Ureter (tissue), 1 donor: ENCODE measurements at places on chromosomes 4 and X. TPM values are rescaled to one million over a fixed set of nuclear protein-coding genes. Genes with fewer than 3 reads are reported as not detected.

DNA sequence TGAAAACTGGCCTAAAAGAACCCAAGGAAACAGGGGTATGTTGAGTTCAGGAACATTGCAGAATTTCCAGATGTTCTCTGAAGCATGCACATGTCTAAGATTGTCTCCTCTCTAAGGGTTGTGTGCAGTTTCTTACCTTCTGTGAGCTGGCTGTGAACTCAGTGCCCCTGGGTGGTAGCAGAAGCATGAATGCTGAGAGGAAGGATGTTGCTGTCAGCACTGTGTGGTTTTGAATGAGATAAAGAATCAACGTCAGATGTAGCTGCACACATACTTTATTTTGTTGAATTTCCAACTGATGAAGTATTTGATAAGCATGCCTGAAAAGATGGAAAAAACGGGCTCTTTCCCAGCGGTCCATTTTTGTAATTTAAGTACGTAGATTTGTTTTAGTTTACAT is 23.8 kb upstream of the CD38 start:
- DNase-seq: no peak

DNA sequence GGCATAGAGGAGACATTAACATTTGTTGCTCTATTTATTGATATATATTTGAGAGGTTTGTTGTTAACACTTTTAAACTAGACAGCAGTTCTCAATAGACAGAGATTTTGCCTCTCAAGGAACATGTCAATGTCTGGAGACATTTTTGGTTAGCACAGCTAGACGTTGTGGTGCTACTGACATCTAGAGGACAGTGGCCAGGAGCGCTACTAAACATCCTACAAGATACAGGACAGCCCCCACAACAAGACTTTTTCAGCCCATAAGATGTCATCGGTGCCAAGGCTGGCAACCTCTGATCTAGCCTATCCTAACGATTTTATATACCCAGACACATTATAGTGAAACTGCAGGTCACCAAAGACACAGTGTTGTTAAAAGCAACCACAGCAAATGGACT is 18.4 kb upstream of the CTSO start:
- DNase-seq: no peak

- DNase-seq: no peak
Observed at GRCh38 chrX:148270499-148270898, 229.9 kb upstream of the AFF2 start.

GRCh38 chrX:34350561-34351335 is 218.6 kb upstream of the FAM47A start:
- no peak for DNase-seq

GRCh38 chrX:17038277-17038676 is 91.8 kb downstream of the REPS2 start:
- DNase-seq: no peak

GRCh38 chrX:68238568-68238967 is 194.7 kb downstream of the OPHN1 start:
- DNase-seq: no peak

- DNase-seq: no peak
Observed at GRCh38 chrX:30888526-30889146, 418 bp downstream of the TAB3 start.

- DNase-seq: peak; percentile 64
Observed at GRCh38 chr4:184424993-184425758, 49.2 kb downstream of the IRF2 start.

DNA sequence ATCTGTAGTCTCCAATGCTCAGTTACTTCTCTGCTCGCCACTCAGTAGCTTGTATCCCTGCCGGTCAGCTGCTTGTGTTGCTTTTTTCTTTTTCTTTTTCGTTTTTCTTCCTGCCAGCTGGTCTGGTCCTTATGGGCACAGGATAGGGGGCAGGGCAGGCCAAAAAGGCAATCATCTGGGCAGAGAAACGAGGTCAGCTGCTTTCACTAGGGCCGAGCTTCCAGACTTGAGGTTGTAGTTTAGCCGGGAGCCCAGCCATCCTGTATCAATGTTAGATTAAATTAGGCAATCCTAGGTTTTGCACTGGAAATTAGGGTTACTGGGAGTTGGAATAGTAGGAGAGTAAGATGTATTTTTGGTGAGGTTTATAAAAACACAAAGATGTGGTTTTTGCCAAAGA is 3.4 kb downstream of the ARSF start:
- no peak for DNase-seq

GRCh38 chr4:147515220-147515936 is 34.5 kb downstream of the EDNRA start:
- no peak for DNase-seq

DNA sequence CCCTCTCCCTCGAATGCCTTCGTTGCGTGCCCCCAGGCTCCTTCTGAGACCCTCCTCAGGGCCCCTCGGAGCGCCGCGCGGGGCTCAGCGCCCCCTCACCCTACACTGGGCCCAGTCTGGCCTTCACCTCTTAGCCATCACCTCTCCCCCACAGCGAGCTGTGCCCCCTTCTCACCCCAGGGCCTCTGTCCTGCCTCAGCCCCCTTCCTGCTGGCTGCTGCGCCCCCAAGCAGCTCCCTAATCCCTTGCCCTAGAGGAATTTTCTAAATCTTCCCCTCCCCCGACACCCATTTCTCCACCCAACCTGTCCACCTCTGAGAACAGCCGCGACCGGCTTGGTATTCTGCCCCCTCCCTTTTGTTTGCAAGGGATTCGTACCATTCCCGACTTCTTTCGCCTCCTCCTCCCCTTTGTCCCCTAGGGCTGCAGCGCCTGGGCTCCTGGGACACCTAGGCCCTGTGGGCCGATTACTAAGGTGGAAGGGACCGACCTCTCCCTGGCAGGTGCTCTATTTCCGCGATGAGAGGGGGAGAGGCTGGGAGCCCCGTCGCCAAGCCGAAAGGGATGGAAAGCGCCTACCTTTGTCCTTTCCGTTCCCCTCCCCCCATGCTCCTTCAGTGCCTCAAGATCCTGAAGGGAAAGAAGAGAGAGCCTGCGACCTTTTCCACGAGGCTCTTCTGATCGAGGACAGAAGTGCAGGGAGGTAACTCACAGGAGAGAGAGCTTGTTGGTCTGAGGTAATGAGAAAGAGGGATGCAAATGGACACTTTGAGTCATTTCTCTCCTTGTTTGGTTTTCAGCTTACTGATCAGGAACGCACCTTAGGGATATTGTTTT is 10.9 kb downstream of the DLG3 start:
- no peak for DNase-seq

- no peak for DNase-seq
Observed at GRCh38 chr4:73606465-73606974, 13.7 kb downstream of the RASSF6 start.

- DNase-seq: no peak
Observed at GRCh38 chrX:151153667-151154066, 22.7 kb upstream of the GPR50 start.

DNA sequence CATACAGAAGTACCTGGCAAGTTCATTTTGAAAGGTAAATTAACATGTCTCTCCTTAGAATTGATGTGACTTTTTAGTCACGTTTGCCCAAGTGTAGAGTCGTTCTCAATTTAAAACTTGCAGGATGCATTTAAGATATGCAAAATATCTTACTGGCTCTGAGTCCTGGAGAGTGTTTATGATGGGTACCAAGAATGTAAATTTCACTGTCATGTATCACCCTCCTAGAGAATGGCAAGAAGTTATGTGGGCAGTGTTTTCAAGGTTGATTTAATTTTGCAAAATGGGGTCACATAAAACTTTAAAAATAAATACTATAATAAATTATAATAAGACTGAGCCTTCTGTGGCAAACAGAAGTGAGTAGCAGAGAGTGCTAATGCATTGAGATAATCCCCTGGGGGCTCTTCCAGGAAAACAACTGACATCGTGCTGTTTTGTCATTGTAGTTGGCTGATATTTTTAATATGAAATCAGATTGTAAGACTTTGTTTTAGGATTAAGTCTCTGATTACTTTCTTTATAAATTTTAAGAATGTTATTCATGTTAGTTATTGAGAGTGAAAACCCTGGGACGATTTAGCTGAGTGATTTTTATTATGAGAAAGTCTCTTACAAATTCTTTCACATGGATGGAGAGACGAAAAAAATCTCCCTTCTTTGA is 103.0 kb downstream of the AFF1 start:
- no peak for DNase-seq

DNA sequence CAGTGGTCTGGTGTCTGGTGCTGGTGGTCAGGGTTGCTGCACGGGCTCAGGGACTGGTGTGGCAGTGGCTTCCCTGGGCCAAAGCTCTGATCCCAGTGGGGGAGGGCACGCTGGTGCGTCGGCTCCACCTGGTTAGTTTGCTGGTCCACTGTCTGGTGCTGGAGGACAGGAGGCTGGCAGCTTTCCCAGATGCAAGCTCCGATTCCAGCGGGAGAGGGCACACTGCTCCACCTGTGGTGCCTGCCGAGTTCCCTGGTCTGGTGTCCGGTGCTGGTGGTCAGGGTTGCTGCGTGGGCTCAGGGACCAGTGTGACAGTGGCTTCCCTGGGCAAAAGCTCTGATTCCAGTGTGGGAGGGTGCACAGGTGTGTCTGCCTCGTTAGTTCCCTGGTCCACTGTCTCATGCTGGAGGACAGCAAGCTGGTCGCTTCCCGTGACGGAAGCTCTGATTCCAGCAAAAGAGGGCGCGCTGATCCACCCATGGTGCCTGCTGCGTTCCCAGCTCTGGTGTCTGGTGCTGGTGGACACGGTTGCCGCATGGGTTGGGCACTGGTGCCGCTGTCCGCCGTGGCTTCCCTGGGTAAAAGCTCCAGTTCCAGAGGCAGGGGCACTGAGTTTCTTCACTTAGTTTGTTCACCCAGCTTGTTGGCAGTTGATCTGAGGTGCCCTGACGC is 5.8 kb downstream of the VMA21 start:
- no peak for DNase-seq

- no peak for DNase-seq
Observed at GRCh38 chr4:41326776-41327175, 70.0 kb downstream of the UCHL1 start.

GRCh38 chrX:65587616-65588526 is 53.3 kb upstream of the LAS1L start:
- DNase-seq: peak; percentile 84

DNA sequence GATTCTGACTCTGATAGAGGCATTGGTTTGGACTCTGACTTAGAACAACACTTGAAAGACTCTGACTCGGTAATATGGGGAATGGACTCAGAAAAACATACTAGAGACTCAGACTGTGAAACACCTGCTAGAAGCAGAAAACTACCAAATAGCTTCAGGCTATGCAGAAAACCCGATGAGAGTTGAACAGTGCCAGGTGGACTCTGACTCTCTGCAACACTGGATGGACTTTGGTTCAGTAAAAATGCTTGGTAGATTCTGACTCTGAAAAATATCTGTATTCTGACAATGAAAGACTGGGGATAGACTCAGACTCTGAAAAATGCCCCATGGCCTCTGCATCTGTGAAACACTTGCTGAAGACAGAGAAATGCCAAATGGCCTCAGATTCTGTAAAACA is 215.1 kb upstream of the HDX start:
- no peak for DNase-seq

- DNase-seq: no peak
Observed at GRCh38 chr4:141635736-141636081, 674 bp upstream of the IL15 start.

- no peak for DNase-seq
Observed at GRCh38 chrX:151177141-151178027, 1.0 kb downstream of the GPR50 start.

DNA sequence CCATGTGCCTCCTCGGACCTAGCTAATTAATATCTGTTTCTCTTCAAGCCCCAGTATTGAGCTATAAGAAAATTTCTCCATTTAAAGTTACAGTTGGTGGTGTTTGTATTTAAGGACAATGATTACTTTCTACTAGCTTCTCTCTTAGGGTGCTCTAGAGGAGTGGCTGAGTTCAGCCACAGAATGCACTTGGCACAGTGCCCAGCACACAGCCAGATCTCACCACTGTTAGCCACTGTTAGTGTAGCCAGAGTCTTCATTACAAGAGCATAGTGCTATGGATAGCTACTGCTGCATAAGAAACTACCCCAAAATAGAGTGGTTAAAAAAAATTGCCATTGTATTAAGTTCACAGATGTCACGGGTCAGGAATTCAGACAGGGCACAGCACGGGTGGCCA is 421.3 kb downstream of the BCOR start:
- no peak for DNase-seq

DNA sequence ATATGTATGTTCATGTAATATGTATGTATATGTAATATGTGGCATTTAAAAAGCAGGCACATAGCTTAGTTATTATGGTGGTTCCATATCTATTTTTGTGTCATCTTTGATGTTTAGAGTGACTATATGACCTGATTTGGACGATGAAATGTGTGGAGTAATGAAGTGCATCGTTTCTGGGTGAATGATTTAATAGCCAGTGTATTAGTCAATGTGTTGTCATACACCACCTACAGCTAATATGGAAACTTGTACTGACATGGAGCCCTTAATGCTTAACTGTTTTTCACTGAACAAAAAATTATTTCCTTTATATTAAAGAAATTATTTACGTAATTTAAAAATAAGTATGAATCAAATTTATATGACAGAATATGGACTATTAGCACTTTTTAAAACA is 292.3 kb upstream of the FSTL5 start:
- no peak for DNase-seq

DNA sequence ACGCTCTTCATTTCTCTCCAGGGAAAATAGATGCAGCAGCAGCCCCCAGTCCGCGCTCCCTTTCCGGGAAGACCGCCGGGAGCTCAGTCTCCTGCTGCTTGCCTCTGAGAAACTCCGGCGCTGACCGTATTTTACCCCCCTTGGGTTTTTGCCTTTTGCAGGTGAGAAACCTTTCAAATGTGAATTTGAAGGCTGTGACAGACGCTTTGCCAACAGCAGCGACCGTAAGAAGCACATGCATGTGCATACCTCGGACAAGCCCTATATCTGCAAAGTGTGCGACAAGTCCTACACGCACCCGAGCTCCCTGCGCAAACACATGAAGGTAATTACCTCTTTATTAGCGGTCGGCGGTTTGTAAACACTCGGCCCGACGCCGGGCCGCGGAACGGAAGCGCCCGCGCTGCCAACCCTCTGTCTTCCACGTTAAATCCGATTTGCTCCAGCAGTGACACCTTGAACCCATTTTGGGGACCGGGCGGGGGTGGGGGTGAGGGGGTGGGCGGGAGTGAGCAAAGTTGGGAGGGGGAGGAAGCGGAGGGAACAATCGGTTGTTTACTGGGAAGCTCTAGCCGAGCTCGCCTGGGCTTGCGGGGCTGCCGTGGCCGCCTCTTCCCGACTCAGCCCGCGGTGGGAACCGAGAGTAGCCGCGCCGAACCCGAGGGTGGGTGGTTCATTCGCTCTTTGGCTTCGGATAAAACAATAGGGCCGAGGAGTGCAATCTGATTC is 3.0 kb downstream of the ZIC3 start:
- no peak for DNase-seq

CT83 gene
- not detected for total RNA-seq

TLR2 gene
- total RNA-seq: 13.9 TPM

SPANXA1 gene
- total RNA-seq: not detected

RHOH gene
- 7.7 TPM for total RNA-seq

SLC38A5 gene
- total RNA-seq: 25.3 TPM

MAGEB17 gene
- not detected for total RNA-seq

GAGE12F gene
- not detected for total RNA-seq

SFRP2 gene
- 13.3 TPM for total RNA-seq

SLC4A4 gene
- total RNA-seq: 36.8 TPM

CTAG1A gene
- total RNA-seq: not detected

ESX1 gene
- not detected for total RNA-seq

TBC1D8B gene
- 11.1 TPM for total RNA-seq

CLTRN gene
- total RNA-seq: 2.2 TPM

DCX gene
- total RNA-seq: not detected

MAGEE2 gene
- total RNA-seq: not detected

GPR78 gene
- total RNA-seq: 1.4 TPM

MAP9 gene
- 12.3 TPM for total RNA-seq
